Thoracic aorta (tissue), 2 donors: ENCODE measurements at places on chromosomes 12 and 14. TPM values are rescaled to one million over a fixed set of nuclear protein-coding genes. Genes with fewer than 3 reads are reported as not detected.

- no peak overlapping the region for H3K4me3 ChIP-seq
- H3K4me1 ChIP-seq: no peaks in the 10 kb centered on the region
- no peaks in the 10 kb centered on the region for H3K36me3 ChIP-seq
- H3K27ac ChIP-seq: no peak overlapping the region
- no peak for DNase-seq
Observed at GRCh38 chr12:3553221-3553620, 62.2 kb downstream of the PRMT8 start.

DNA sequence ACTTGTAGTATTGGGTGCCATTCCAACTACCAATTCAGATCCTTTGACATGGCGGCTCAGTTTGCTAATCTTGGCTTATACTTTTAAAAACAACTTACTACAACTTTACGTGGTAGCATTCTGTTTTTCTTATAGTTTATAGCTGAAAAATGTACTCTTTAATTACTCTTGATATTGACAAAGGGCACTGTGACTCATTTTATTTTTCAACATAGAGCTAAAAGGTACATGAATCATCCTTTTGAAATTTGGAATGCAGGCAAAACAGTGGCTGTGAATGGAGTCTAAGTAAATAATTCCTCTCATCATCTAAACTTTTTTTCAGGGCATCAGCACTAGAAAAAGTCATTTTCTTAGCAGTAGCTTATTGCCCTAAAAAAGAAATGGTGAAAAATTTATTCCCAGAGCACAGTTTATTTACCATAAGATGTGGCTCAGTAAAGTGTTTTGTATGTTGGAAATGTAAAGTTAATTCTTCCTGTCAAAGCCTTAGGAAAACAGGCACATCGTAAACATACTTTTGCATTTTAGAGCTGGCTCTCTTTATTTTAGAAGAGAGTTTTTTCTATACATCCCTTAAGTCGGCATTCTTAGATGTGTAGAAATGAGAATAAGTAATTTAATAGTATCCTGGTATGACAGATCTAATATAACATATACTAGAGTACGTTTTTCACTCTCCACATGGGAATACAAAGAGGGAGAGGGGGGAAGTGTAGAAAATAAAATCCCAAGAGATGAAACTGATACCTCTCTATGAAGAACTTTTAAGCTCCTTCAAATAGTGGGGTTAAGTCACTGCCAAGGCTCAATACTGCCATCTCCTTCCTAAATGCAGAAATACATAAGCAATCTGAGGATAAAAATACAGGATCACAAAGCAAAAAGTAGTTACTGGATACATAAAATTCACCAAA, 55.2 kb downstream of the SLC25A21 start:
- H3K36me3 ChIP-seq: no peaks in the 10 kb centered on the region
- H3K4me3 ChIP-seq: no peak overlapping the region
- DNase-seq: no peak
- H3K4me1 ChIP-seq: peaks cover 20% of the 10 kb centered on the region
- no peak overlapping the region for H3K27ac ChIP-seq
- H3K27me3 ChIP-seq: no peaks in the 10 kb centered on the region

- no peak overlapping the region for H3K4me3 ChIP-seq
- no peaks in the 10 kb centered on the region for H3K27me3 ChIP-seq
- no peak overlapping the region for H3K27ac ChIP-seq
- no peaks in the 10 kb centered on the region for H3K36me3 ChIP-seq
Observed at GRCh38 chr12:111066744-111067437, 146.5 kb upstream of the MYL2 start.

DNA sequence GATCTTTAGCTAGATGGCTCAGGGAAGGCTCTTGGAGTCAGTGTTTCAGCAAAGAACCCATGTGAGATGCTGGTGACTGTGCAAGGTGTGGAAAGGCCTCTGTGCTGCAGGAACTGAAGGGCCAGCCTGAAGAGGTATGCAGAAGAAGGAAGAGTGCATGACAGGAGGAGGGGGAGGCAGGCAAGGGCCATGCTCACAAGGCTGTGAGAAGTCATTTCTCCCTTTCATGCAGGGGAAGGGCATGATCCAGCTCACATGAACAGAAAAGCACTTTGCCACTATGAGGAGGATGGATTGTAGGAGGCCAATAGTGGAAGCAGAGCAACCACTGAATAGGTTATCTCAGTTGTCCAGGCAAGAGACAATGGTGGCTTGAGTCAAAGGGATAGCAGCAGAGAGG, 83.7 kb downstream of the SSPN start:
- no peak overlapping the region for H3K27ac ChIP-seq
- H3K4me1 ChIP-seq: peaks cover 10% of the 10 kb centered on the region
- no peak for DNase-seq
- H3K4me3 ChIP-seq: no peak overlapping the region
- H3K27me3 ChIP-seq: no peaks in the 10 kb centered on the region

DNA sequence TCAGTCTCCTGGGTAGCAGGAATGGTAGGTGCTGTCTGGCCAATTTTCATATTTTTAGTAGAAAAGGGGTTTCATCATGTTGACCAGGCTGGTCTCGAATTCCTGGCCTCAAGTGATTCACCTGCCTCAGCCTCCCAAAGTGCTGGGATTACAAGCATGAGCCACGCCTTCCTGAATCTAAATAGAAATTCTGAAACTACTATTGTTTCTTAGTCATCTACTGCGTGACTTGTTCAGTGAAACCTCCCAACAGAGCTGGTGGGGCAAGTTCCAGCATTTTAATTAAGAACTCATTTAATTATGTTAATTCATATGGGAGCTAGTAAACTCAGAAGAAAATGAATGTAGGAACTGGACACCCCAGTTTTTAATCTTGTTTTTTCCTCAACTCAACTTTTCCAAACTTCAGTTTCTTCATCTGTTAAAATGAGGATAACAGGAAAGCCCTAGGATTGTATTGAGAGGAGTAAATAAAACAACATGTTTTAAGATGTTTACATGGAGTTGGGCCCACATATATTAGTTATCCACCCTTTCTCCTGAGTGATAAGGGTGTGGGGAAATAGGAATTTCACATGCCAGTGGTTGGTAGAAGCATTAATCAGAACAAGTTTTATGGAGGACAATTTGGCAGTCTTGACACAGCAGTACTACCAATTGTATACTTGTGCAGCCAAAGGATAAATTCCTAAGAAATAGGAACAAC, 335.8 kb upstream of the E2F7 start:
- no peak overlapping the region for H3K27ac ChIP-seq
- no peak for DNase-seq
- no peaks in the 10 kb centered on the region for H3K4me1 ChIP-seq
- H3K36me3 ChIP-seq: no peaks in the 10 kb centered on the region
- no peaks in the 10 kb centered on the region for H3K27me3 ChIP-seq
- H3K4me3 ChIP-seq: no peak overlapping the region

DNA sequence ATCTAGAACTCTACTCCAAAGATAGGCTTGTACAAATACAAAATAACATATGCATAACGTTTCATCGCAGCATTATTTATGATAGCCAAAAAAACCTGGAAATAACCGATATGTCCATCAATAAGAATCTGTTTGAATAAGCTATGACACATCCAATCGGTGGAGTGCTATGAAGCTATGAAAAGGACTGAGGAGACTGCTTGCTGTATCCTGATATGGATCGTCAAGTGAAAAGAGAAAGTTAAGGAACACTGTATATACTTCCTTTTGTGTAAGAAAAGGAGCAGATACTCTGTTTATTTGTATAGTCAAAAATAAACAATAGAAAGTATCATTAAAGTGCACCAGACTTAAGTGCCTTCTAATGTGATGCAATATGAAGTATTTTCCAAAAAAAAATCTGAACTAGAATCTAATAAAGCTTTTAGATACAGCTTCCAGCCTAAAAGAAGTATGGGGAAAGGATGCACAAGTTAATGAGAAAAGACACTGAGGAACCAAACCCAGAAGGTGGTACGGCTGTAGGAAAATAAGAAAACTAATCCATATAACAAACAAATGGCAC, 645 bp upstream of the KLHDC1 start:
- no peak for DNase-seq
- H3K27me3 ChIP-seq: no peaks in the 10 kb centered on the region
- H3K4me1 ChIP-seq: peaks cover 11% of the 10 kb centered on the region
- H3K4me3 ChIP-seq: peak overlapping the region; percentile 89

GRCh38 chr12:70598467-70599193, 38.6 kb downstream of the PTPRB start:
- no peaks in the 10 kb centered on the region for H3K36me3 ChIP-seq
- H3K27me3 ChIP-seq: no peaks in the 10 kb centered on the region
- H3K4me3 ChIP-seq: no peak overlapping the region

DNA sequence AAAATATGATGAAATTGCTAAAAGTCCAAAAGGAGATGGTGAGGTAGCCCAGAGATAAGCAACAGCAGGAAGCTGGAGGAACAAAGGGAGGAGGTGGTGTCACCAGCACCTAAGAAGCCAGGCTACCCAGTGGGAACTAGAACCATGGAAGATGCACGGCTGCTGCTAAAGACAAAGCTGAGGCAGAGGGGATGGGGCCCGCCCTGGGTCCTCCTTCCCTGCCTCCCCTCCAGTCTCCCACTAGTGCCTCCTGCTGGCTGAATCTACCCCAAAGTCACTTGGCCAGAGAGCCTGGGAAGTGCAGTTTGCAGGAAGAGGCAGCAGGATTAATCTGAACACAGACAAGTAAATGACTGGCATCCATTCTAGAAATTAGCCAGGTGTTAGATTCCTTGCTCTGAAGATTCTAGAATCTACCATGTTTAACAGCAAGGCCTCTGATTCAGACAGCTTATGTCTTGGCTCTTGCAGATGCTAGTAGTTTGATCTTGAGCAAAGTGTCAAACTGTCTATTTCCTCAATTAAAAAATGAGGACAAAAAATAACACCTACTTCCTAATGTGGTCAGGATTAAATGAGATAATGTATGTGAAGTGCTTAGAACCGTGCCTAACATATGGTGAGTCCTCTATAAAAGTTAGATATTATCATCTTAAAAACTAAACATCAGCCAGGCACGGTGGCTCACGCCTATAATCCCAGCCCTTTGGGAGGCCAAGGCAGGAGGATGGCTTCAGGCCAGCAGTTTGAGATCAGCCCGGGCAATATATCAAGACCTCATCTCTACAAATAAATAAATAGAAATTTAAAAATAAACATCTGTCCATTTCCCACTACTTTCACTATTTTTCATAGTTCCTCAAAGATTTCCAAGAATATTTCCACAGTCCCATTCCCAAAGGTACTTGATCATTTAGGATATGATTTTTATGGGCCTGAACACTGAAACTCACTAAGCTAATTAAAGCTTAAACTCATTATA, 5.8 kb upstream of the LRP10 start:
- H3K27me3 ChIP-seq: no peaks in the 10 kb centered on the region
- peaks cover 10% of the 10 kb centered on the region for H3K4me1 ChIP-seq
- no peak for DNase-seq
- no peak overlapping the region for H3K27ac ChIP-seq

DNA sequence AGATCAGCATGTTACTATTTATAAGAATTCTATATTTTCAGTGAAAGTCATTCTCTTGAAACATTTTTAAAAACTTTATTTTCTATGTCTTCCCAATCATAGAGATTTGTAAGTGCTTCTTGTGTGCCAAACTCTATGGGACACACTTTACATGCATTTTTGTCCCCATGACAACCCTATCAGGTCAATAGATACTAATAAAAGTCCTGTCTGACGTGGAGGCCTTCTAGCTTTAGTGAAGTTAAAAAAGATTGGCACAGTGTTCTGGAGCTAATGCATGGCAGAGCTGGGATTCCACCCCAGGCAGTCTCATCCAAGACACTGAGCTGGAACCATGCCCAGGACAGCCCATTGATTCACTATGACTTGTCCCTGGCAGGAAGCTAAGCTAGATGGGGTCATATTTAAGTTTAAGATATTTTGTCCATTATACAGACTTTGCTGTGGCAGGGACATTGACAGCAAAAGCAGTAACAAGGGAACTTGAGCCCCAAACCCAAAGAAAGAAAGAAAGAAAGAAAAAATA, 28.1 kb downstream of the TTC6 start:
- H3K4me1 ChIP-seq: peaks cover 4% of the 10 kb centered on the region
- no peak overlapping the region for H3K27ac ChIP-seq
- H3K4me3 ChIP-seq: no peak overlapping the region
- DNase-seq: no peak
- no peaks in the 10 kb centered on the region for H3K36me3 ChIP-seq

AMHR2 gene
- not detected for total RNA-seq

TBX3 gene
- 0.81 TPM for total RNA-seq
